ENCODE measurements at places on chromosomes 2 and 18. TPM values are rescaled to one million over a fixed set of nuclear protein-coding genes. Genes with fewer than 3 reads are reported as not detected.

DNA sequence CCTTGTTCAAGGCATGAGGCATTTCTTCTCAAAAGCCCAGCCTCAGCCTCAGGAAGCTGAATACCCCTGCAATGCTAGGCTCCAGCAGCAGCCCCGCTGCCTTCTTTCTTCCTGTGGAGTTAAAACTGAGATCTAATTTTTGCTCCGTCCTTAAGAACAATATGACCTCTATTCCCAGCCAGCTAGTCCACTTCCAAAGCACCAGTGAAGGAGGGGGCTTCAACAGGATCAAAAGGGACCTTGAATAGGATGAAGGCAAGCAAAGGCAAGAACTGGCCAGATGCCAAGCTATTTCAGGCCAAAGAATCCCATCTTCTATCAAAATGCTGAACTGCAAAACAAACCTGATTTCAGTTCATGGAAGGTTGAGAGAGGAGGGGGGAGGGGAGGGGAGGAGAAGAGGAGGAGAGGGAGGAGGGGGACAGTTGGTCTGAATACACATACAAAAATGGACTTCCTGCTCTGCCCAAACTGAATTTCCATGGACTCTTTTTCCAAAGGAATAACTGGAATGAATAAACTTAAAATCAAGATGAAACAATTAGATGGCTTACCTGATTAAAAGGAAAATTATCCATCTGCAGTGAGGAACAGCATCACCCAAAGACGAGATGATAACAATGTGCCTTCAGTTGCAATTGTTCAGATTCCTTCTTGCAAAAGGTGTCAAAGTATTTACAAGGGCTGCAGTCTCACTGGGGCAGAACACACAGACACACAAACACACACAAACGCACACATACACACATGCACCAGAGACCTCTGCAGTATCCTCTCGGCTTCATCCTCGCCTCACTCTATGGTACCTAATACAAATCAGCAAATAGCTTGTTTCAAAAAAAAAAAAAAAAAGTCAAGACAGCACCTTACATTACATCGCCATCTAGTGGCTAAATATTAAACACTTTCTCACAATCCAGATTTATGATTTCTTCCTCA lies at the start of gene SCN1A:
TSS of gene SCN1A (minus strand) at position 804 of the 939 bp plus-strand sequence. CDS start 54,399 bp downstream, outside the sequence.
- DNase-seq, result no peak
- H3K36me3 ChIP-seq, result no peaks in the 10 kb centered on the region
- H3K27me3 ChIP-seq, result no peaks in the 10 kb centered on the region
- peaks cover 34% of the 10 kb centered on the region for H3K4me1 ChIP-seq
- peak within 1 kb of the TSS; percentile 39 for H3K4me3 ChIP-seq

GRCh38 chr2:239602290-239603282 lies 201.8 kb upstream of the HDAC4 start:
- H3K27me3 ChIP-seq, result no peaks in the 10 kb centered on the region
- DNase-seq, result no peak
- H3K36me3 ChIP-seq, result no peaks in the 10 kb centered on the region
- H3K27ac ChIP-seq, result no peak overlapping the region
- peaks cover 13% of the 10 kb centered on the region for H3K4me1 ChIP-seq

DNA sequence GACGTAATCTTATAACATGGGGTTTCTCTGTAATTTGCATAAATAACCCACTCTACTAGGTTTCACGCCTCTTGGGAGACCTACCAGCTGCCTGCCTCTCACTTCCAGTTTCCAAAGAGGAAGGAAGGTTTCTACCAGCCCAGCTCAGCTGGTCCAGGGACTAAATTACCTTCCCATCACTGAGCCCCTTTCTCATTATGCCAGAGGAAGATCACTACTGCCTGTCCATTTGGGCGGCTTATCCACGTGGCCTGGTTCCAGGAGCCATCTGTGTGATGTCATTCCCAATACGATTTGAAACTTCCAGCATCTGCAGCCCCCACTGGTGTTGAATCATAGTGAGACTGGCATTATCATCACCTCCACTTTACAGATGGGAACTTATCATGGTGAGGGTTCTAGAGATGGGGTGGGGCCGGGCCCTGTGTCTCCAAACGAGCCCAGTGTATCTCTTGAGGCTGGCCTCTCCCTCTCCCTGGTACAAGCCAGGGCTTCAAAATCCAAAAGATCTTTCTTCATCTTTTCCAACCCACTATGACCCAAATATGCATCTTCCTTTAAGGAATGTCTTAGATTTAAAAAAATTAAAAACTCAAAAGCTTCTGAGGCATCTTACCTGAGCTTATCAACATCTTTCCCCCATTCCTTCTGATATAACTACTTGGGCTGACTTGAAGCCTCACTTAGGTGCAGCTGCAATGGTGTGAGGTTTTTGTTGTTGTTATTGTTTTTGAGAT lies 140.8 kb downstream of the DDX1 start:
- no peak for DNase-seq
- H3K27ac ChIP-seq, result no peak overlapping the region
- H3K36me3 ChIP-seq, result no peaks in the 10 kb centered on the region
- H3K4me3 ChIP-seq, result no peak overlapping the region

DNA sequence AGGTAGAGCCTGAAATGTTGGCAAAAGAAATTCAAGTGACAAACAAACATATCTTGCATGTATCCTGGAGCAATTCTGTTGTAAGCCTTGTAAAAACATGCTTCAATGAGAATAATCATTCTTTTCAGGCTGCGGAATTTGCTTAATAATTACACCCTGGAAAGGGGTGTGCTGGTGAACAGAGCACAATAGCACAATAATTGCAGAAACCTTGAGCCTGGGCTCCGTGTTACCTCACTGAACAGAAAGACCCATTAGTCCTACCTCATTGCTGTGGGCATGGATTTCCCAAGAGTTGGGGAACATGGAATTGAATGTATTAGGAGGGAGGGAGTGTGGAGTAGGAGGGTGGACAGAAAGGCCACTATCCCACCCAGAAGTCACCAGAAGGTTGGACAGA lies 168.0 kb upstream of the ALKAL2 start:
- no peak overlapping the region for H3K27ac ChIP-seq
- no peaks in the 10 kb centered on the region for H3K27me3 ChIP-seq
- no peak for DNase-seq
- peaks cover 17% of the 10 kb centered on the region for H3K4me1 ChIP-seq

Gene CGREF1
- total RNA-seq, result 4.0 TPM

GRCh38 chr18:36323421-36323820 lies 25.9 kb downstream of the FHOD3 start:
- DNase-seq, result no peak
- H3K36me3 ChIP-seq, result peaks cover 8% of the 10 kb centered on the region
- peaks cover 3% of the 10 kb centered on the region for H3K4me1 ChIP-seq
- H3K27ac ChIP-seq, result no peak overlapping the region
- H3K4me3 ChIP-seq, result no peak overlapping the region

Gene POTEJ
- not detected for total RNA-seq

DNA sequence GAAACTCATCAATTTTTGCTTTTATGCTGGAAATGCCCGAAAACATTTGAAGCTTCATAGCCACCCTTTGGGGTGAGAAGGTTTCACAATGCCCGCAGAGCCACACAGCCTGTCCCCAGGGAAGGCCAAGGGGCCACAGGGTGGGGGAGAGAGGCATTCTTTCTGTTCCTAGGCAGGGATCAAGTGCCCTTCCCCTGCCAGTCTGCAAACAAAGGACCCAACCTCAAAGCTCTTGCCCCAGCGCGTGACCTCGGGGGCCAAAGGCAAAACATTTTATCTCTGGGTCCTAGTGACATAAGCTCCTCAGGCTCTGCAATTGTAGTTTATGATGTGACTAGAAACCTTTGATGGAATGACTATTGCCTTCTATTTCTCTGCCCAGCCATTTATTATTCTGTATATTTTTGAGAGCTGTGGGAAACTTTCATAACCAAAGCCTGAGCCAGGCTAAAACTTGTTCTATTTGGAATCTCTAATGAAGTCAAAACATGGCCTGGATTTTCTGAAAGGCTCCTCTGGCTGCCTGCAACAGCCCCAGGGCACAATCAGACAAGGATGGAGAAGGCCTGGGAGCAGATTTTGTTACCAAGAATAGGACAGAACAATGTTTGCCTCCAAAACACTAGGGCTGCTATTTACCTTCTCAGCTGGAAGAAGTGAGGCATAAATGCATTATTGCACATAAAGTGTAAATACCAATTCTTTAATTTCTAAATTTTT lies 137.2 kb upstream of the KCTD1 start:
- H3K36me3 ChIP-seq, result no peaks in the 10 kb centered on the region
- H3K27me3 ChIP-seq, result peaks cover 59% of the 10 kb centered on the region
- peaks cover 36% of the 10 kb centered on the region for H3K4me1 ChIP-seq
- no peak overlapping the region for H3K27ac ChIP-seq
- DNase-seq, result peak; percentile 15

Measured in WTC11 (cell line).